ENCODE measurements at places on chromosomes 1 and 21.
A peak's percentile ranks its signal among the peaks of the same experiment; 100 is the strongest.

DNA sequence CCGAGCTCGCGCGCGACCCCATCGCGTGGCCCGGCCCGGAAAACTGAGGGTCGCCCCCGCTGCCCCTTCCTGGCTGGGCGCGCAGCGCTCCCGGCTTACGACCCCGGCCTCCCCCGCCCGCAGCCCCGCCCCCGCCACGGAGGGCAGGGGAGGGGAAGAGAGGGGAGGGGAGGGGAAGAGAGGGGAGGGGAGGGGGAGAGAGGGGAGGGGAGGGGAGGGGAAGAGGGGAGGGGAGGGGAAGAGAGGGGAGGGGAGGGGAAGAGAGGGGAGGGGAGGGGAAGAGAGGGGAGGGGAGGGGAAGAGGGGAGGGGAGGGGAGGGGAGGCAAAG lies 6.7 kb upstream of the ANKRD65 start:
- DNase-seq: no peak

GRCh38 chr1:67004176-67004575 lies 49.8 kb downstream of the SLC35D1 start:
- no peak for DNase-seq

- peak; percentile 10 for DNase-seq
Measured at GRCh38 chr1:57307392-57308170, 116.3 kb downstream of the DAB1 start.

DNA sequence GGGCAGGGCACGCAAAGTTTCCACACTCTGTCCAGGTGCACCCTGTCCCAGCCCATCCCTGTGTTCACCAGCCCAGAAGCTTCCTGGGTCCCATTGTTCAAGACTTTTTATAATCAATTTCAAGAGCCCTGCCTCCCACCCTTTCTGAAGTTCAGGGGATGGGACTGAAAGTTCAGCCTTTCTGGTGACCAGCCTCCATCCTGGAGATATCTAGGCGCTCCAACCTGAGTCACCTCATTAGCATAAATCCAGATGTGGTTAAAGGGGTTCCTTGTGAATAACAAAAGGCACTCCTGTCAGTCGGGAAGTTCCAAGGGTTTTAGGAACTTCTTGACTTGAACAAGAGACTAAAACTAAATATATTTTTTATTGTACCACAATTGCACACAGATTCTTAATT lies 48.4 kb upstream of the RAP1A start:
- no peak for DNase-seq

- no peak for DNase-seq
Measured at GRCh38 chr1:38641661-38642060, 217.9 kb downstream of the RRAGC start.

GRCh38 chr1:117616967-117617366 lies 11.1 kb downstream of the TENT5C start:
- DNase-seq: no peak

Data from GM10248 (cell line).